ENCODE measurements at places on chromosomes 2 and 18.

DNA sequence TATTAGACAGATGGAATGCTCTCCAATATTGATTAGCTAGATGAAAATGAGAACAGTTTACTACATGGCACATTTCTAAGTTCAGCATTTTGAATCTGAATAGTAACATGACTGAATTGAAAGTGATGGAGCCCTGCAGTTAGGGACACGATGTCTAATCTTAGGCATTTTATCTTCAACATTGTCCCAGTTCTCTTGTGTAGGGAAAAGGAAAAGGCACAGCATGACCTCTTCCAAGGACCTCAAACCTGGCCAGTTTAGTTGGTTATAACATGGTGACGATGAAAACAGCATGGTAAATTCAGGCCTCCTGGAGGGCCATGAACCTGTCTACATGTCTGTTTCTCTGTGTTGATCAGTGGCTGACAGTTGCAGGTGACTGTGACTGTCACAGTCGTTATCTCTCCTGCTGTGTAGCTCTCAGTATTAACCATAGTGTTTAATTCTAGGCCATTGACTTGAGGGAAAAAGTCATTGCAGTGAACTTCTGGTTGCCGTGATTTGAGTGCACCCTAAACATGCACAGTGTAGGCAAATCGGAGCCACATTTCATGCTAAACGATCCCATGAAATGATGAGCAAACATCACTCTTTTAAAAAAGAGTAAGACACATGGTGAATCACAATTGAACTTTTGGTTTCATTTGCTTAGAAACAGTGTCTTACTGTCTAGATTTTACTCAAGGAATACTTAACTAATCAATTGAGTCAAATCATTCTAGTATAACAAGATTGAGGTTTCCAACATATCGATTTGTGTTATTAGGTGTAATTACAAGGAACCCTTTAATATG, 129.7 kb downstream of the PHLPP1 start:
- DNase-seq = no peak

DNA sequence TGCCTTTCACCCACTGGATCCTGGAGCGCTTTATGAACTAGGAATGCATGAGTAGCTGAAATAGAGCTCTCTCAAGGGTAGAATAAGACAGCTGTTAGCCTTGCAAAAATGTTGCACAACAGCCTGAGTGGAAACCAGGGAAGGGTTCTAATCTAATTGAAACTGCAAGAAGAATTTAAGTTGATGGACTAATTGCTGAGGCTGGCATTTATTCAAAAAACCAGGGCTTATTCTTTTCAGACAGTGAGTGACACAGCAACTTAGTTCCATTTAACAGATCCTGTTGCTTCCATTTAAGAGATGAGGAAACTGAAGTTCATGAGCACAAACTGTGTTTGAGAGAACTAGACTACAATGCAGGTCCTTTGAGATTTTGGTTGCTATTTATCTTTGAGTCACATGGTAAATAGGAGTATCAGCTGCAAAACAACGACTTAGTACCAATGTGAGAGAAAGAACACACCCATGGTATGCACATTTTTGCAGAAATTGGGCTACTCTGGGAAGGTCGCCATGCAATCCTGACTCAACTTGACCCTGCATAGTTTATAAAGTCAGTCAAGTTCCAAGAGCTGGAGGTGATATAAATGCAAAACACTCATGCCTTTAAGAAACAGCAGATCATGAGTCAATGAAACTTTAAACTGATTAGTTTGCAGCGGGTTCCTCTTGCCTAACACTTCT, 76.4 kb upstream of the PARD3B start:
- no peak for DNase-seq

DNA sequence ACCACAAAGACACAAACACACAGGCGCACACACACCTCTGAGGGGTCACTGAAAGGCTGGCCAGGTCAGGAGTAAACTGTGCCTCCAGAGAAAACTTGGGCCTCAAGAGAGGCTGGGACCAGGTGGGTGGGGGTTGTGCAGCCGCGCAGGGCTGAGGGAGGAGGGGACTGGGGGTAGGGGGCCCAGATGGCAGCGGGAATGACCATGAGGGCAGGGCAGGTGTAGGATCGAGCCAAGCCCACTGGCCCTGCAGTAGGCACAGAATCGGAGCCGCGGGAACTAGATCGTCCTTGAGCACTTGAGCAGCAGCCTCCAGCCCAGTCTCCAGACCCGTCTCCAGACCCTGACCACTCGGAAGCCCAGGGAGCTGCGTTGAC, 36.8 kb downstream of the ANKMY1 start:
- DNase-seq = no peak

DNA sequence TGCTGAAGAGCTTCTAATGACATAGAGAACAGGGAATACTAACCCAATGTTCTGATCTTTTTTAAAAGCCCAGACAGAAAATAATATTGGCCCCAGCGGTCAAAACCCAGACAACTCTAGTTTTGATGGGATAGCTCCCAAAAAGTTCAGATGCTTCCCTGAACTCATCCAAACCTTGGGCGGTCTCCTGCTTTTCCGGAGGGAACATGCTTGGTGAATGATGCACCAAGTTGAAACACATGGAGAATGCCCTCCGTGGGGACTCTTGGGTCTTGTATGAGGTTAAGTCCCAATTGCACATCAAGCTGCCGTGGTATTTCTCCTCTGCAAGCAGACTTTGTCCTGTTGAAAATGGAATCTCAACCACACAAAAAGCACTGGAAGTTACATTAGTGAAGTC, 120.7 kb upstream of the CTAGE1 start:
- DNase-seq = no peak

DNA sequence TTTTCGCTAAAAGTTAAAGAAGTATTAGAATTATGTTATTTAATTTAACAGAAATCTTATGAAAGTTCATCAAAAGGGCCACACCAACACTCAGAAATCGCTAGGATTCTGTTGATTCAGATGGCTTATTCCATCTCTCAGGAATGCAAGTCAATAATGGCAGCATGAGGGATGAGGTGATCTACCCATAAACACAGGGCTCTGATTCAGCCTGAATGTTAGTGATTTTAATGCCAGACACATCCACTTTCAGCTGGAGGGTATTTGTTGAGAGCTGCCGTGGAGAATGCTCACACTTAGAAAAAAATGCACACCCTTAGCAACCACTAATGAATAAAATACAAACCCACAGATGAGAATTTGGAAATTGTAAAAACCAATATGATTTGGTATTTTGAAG, 173.3 kb upstream of the ERBB4 start:
- DNase-seq = no peak

DNA sequence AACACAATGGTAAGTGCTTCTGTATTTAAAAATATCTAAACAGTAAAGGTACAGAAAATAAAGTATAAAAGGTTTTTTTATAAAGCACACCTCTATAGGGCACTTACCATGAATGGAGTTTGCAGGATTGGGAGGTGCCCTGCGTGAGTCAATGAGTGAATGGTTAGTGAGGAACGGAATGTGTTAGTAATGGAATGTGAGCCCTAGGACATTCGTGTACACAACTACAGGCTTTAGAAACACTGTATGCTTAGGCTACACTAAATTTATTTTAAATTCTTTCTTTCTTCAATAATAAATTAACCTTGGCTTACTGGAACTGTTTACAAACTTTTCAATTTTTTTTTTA, 337.9 kb upstream of the SLC39A10 start:
- no peak for DNase-seq

DNA sequence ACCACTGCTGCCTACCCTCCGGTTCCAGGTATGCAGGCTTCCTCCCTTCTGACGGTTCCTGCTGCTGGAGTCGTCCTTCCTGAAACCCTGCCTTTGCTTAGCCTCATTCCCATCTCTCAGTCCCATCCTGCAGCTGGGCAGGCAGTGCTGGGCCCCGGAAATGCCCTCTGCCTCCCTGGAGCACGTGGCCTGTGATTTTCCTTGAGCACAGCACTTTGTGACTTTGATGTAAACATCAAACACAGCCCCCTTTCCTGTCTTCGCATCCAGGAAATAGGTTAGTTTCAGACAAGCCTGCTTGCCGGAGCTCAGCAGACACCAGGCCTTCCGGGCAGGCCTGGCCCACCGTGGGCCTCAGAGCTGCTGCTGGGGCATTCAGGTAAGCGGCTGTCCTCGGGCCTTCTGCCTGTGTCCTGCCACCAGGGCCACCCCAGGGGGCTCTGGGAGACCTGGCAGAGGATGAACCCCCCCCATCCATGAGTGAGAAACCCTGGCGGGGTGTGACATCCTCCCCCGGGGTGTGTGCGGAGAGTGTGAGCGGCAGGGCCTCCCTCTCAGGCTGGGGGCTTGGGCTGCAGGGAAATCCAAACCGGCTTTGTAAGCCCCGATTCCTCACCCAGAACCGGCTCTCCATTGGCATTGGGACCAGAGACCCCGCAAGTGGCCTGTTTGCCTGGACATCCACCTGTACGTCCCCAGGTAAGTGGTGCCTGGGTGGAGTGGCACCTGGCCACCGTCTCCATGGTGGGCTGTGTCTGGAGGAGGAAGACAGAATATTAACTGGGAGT, at the start of gene ZAP70:
Gene ZAP70, plus strand, starts transcription at position 281 of the 788 bp plus-strand sequence. CDS start 10,461 bp downstream, outside the sequence.
- no peak for DNase-seq

GRCh38 chr2:29215739-29216608, 100.8 kb downstream of the CLIP4 start:
- no peak for DNase-seq

DNA sequence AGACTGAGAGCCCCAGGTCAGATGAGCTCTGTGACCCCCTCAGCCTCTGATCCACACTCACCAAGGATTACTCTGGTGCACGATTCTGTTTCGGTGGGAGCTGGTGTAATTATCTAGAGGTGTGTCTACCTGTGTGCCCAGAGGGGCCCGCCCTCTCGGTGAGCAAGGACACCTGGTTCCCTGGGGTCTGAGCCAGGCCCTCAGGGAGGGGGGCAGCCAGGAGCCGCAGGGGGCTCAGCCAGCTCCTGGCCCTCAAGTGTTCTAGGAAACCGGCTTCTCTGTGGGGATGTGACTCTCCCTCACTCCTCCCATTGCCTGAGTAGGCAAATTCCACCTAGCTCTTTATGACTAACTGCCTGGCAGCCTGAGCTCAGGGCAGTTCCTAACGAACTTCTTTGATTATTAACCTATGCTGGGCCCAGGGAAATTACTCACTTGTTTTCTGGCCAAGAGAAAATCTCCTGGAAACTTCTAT, 17.4 kb downstream of the AGAP1 start:
- peak; percentile 63 for DNase-seq

DNA sequence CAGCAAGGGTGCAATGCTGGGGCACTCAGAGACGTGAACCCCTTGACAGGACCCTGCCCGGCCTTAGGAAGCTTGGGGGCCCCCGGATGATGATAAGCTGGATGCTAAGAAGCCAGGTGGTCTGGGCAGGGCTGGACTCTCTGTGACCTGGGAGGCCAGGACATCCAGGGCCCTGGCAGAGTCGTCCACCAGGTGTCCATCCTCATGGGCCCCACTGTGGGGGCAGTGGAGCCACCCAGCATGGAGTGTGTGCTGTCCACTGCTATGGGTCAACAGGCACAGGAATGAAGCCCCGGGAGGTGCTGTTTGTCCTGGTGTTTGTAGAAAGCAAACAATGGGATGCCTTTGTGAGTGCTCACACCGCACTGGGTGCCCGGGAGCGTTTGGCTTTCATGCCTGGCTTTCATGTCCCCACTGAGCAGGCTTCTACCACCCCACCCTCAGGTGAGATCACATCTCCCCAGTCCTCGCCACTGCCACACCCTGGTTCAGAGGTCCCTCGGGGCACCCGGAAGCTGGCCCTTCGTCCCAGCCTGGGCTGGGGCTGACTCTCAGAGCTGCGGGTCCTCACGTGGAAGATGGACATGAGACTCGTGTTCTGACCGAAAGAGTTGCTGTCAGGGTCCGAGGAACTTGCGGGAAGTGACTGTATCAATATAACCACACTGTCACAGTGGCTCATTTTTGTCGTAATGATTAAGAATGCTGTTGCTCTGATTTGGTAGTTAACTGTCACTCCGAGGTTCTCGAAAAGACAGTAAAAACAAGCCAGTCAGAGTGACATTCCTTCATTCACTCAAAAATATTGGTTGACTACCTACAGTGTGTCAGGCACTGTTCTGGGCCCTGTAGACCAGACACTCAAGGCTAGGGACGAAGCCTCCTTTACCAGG, 53.3 kb downstream of the INHBB start:
- no peak for DNase-seq

GRCh38 chr2:132955871-132956615, 286.0 kb upstream of the LYPD1 start:
- DNase-seq = no peak

DNA sequence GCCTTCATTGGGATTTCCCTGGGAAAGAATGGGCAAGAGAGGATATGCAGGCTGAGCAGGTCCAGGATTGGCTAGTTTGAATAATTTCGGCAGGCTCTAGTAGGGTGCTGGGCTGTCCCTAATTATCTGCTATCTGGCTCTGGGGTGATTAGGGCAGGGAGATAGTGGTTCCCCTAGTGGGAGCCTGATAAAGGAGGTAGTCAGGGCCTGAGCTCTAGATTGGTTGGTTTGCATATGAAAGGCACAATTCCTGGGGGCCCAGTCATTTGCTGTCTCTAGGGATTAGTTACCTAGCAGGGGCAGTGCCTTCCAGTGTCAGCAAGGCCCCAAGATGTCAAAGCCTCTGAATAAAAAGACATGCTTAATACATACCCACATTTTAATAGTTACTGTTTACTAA, 690.1 kb upstream of the KLHL29 start:
- no peak for DNase-seq

DNA sequence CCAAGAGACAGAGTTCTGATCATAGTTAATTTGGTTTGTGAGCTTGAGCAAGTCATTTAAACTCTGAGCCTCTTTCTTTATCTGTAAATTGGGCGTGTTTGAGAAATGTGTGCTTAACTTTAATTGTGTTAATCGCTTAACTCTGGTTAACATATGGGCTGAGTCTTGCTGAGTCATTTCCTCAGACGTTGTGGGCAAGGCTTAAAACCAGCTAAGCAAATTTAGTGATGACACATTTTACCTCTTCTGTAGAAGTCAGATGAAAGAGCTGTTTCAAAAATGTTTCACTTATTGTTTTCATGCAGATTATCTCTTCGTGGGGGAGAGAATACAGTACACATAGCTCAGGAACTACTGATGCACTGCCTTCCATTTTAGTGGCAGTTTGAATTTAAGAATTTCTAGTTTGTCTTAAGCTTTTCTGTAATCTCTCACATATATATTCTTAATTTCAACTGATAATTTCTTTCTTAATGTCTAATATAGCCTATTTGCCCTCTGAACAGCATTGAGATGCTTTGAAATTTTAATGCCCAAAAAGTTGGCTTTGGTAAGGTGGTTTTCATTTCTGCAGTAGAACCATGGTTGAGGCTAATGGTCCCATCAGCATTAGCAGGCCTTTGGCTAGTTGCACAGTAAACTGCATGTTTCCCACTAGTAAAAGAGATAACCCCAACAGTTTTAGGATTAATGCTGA, 34.9 kb downstream of the RAB10 start:
- no peak for DNase-seq

DNA sequence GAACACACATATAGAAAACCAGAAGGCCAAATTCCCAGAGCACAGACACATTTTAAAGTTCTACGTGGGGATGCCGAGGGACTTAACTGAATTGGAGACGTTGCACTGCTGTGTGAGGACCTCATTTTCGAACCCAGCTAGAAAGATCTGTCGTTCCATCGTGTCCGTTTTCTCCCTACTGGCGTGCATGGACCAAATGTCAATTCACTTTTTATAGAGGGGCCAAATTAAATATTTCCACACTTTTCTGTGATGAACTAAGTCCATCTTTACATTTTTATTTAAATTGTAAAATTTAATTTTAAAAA, 692 bp upstream of the TSHZ1 start:
- DNase-seq = no peak
